ENCODE measurements at places on chromosomes 1 and 21.

DNA sequence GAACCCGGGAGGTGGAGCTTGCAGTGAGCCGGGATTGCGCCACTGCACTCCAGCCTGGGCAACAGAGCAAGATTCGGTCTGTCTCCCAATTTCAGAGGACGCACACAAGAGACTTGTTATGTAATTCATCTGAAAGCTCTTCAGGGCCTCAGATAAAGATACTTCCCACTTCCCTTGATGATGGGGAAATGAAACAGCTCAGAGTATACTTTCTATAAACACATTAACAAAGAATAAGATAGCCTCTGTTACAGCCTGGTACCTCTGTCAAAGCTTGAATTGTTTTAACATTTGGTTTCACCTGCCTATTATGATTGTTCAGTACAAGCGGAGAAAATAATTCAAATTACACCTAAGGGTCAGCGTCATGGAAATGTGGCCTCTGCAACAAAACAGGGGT lies 622.9 kb upstream of the ADGRL4 start:
- DNase-seq, result no peak

- no peak for DNase-seq
These were observed 140.7 kb downstream of the CYYR1 start for GRCh38 chr21:26432410-26432809.

DNA sequence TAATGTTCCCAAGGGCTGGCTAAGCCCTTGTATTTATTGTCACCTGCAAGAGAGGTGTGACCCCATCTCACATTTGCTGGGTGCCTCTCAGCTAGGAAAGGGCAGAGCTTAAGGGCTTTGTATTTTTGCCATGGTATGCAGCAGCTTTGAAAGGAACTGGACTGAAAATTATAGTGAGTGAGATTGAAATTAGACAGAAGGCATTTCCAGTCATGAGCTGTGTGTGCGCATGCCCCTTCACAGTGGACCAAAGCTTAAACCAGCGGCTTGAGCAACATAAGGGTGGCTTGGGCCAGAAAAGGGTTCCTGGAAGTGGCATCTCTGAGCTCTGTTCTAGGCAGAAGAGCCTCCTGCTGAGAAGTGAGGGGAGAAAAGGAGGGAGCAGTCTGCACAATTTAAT lies 19.8 kb downstream of the MYOG start:
- DNase-seq, result no peak

- no peak for DNase-seq
These were observed 20.2 kb upstream of the SLC1A7 start for GRCh38 chr1:53162621-53163020.

DNA sequence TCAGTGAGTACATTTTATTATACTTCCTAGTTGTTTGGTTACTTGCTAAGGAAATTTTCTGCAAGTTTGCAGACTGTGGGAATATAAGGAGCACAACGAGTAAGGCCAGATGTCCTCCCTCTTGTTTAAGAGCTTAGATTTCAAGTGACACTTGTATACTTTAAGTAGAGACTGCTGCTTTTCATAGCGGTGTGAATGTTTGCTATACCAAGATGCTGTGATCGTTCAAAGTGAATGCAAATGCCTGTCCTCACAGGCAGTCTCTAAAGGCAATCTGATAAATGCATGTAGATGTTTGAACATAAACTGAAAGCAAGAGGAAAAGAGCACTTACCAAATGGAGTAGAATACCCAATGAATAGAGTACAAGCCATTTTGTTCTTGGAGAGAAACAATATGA lies 226.4 kb downstream of the NRIP1 start:
- no peak for DNase-seq

- DNase-seq, result no peak
These were observed 63.8 kb downstream of the TBCE start for GRCh38 chr1:235430991-235431390.

GRCh38 chr1:164713456-164714207 lies 154.6 kb downstream of the PBX1 start:
- DNase-seq, result no peak

GRCh38 chr1:35047188-35047858 lies 15.6 kb upstream of the ZMYM6 start:
- no peak for DNase-seq

DNA sequence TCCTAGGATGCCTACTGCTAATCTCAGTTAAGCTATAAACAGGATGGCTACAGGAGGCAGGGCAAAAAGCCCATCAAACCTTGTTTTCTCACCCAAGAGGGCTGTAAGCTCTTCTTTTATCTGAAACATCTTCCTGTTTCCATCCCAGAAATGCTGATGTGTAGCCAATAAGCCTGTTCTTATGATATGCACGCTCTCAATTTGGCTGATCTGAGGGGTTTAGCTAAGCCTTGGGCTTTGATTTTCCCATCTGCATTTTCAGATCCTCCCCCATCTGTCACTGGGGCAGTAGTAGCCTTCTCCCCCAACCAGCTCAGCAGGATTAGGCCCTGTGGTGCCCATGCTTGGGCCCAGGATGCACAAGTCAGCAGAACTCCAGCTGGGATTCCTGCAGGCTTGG lies 105.0 kb downstream of the BRINP2 start:
- no peak for DNase-seq

GRCh38 chr1:247905910-247906503 lies 10.6 kb downstream of the OR2W3 start:
- no peak for DNase-seq

- no peak for DNase-seq
These were observed 657.6 kb downstream of the LMO4 start for GRCh38 chr1:87986130-87986866.

- no peak for DNase-seq
These were observed 497.8 kb upstream of the ADAMTS5 start for GRCh38 chr21:27464648-27465047.

DNA sequence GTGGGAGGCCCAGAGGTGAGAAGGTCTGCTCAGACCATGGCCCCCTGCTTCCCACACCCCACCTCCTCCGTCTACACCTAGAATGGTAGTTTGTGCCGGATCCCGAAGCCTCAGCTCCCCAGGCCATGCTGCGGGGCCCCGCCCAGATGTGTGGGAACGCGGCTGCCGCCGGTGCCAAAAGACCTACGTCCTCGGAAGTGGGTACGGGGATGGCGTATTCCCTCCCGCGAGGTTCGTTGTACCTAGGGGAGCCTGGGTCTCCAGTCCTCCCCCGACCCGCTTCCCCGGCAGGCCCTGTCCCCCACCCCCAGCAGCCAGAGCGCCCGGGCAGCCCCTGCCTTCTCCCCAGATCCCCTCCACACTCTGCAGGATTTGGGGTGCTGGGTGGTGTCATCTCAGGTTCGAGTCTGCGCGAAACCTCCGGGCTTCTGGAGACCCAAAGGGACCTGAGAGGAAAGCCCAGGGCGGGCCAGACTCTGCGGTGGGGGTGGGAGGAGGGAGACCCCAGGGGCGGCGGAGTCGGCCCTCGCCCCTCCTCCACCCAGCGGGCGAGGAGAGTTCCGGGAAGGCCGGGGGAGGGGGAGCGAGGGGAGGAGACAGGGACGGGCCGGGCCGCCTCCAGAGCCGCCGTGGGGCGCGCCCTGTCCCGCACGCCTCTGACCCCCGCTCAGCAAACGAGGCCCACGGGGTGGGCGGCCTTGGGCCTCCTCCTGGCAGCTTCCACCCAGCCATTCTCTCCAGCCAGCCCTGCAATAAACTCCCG lies 6.2 kb upstream of the PRDM16 start:
- DNase-seq, result no peak

- no peak for DNase-seq
These were observed 15.7 kb upstream of the LMNA start for GRCh38 chr1:156098784-156099183.

DNA sequence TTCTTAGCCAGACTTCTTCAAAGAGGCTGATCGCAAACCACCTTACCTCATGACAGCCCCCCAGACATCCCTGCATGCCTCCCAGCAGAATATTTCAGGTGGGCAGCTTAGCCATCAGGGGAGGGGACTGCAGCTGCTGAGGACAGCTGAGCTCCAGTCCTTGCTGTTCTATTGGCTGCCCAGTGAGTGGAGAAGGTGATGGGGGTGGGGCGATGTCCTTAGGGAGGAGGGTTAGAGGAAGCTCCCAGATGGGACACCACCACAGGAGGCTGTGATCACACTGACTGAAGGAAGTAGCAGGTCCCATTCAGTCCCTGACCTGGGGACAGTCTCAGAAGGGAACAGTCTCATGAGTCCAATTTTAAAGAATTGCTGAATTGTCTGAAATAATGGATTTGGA lies 38.3 kb downstream of the GJA5 start:
- DNase-seq, result no peak

DNA sequence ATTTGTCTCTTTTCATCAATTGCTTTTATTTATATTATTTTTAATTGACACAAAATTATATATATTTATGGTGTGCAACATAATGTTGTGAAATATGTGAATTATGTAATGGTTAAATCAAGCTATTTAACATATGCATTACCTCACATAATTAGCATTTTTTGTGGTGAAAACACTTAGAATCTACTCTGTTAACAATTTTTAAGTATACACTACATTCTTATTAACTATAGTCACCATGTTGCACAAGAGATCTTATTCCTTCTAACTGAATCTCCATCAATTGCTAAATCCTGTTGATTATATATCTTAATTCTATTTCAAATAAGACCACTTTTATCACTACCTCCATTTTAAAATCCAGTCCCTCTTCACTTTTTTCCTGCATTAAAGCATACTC lies 42.5 kb downstream of the PLPPR5 start:
- no peak for DNase-seq

DNA sequence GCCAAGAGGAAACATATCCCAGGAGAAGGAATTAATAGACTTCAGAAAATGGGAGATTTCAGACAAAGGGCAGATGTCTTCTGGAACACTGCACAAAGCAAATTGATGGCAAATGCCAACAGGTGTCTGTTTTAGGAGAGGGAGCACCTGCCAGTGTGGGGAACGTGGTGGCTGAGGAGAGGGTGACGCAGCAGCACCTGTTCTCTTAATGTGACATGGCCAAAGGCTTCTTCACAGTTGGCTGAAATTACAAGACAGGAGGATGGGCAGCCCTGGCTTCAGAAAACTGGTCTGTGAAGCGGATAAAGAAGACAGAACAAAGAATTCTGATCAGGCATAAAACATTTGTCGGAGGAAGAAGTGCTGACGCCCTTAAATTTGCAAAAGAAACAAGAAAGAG lies 178.7 kb upstream of the RUNX1 start:
- DNase-seq, result no peak

DNA sequence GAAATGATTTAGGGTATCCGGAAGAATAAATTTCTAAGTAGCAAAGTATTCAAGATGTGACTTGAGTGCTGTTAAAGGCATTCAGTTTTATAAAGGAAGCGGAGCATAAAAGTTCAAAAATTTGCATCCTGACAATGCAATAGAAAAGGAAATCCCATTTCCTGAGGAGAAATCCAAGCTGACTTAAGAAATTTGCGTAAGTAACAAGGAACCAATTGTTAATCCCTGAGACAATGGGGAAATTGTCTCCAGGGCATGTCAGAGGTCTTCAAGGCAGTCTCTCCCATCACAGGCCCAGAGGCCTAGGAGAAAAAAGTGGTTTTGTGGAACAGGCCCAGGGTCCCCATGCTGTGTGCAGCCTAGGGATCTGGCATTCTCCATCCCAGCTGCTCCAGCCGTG lies 416.0 kb downstream of the PRDM2 start:
- DNase-seq, result no peak

GRCh38 chr1:4601941-4602340 lies 52.5 kb upstream of the AJAP1 start:
- DNase-seq, result no peak

GRCh38 chr1:103576065-103576464 lies 4.7 kb downstream of the AMY2B start:
- no peak for DNase-seq

- no peak for DNase-seq
These were observed 691 bp upstream of the KIFAP3 start for GRCh38 chr1:170075186-170075585.

DNA sequence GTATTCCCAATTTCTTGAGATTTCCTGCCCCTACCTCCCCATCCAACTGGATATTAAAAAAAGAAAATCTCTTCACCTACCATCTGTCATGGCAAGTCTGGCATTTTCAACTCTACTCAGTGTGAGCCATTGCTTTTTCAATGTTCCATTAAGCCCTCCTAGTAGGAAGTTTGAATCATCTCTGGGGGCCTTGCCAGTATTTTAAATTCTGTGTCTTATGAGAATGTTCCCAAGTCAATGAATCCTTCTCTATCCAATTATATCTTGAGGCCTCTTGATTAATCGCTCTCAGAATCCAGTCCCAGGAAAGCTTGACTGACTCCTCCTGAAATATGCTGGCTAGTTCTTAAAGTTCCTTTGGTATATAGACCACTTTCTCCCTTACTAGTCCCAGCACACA lies 91.5 kb downstream of the NGF start:
- no peak for DNase-seq

DNA sequence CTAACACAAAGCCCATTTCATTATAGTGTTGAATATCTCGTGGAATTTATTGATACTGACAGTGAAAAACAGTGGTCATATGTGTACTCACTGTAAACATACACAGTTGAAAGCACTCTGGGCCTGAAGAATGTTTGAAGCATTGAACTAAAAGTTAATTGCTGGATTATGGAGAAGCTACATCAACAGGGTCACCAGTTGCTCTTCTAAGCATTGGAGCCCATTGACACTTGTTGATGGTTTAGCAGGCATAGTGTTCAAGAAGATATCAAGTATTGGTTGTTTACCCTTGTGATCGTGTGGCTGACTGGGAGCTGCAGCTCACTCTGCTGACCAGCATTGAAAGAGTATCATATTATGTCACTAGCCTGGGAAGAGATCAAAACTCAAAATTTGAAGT lies 10.3 kb downstream of the ZYG11A start:
- DNase-seq, result no peak

All from KG1 (cell line).